WTC11 (cell line): ENCODE measurements at places on chromosomes 1 and 21.

GRCh38 chr1:164559342-164560051, 513 bp downstream of the PBX1 start:
- DNase-seq, result peak; percentile 58

DNA sequence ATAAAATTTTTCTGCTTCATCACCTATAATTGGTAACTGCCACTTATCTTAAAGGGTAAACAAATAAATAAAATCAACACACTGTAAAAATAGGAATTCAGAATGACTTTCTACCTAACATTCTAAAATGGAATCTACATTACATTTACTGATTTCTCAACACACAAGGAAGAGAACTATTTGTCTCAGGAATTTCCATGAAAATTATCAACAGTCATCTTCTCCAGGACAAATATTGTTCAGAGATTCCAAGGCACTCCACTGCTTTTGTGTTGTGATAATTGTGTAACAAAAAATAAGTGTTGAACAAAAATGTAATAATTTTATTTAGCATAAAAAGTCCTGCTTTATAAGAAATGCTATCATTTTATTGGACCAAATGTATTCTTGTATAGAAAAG, 7.3 kb downstream of the ODF2L start:
- no peak for DNase-seq

GRCh38 chr1:151692226-151692625, 24.4 kb downstream of the CELF3 start:
- no peak for DNase-seq

- no peak for DNase-seq
Measured at GRCh38 chr1:41950820-41951219, 32.1 kb upstream of the HIVEP3 start.

GRCh38 chr1:24541711-24542346, 14.1 kb upstream of the NCMAP start:
- DNase-seq, result peak; percentile 57

DNA sequence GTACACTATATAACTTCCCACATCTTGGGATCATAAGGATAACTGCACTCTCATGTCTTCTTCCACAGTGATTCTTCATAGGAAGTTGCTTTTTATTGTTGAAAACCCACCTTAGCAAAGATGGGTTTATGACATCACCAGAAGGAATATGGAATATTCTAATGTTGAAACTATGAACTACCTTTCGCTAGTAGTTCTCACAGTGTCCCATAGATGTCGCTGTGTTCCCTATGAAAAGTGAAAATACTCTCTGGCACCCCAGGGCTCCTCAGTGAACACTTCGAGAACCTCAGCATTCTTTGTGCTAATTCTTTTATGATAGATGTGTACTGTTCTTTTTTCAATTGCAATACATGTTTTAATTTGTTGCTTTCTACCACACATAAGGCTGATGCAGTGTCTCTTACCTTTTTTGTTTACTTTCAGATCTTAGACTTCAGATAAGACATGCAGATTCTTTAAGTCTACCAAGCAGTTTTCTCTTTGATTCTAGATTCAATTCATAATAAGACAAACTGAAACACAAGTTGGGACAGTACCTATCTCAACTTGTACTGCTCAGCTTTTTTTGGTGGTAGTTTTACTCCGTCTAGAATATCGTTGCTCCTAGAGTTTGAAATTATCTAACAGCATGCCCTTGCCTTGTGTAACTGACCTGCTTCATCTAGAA, 90.8 kb downstream of the GTF2B start:
- DNase-seq, result no peak

DNA sequence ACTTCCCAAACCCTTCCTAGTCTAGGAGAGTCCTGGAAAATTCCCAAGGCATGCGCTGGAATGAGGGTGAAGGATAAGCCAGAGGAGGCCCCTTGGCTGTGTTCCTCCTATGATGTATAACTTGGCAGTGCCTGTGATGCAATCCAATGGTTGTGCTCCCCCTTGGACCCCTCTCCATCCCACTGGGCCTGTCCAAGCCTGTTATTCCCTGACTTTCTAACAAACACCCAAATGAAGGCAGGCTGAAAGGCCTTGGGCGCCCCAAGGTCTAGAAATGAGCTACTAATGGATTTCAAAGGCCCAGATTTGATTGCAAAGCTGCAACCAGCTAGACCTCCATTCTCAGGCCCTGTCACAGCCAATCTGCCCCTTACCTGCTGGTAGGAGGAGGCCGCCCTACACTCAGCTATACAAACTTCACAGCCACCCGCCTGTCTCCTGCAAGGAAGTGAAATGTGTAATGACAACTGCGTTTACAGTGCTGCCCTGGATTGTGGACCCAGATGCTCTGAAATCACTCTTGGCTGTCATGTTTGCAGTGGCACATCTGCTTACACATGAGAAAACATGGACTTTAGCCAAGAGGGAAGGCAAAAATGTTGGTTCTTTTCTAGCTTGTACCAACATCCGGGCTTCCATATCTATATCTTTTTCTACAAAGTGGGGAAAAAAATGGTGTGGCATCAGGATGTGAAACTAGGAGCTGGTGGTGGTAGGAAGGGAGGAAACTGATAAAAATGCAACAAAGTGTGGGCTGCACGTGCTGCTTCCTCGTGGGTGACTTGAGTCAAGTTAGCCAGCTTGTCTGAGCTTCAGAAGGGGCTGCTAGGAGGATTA, 130.4 kb downstream of the TRABD2B start:
- DNase-seq, result no peak

GRCh38 chr21:15653710-15654109, 76.1 kb upstream of the USP25 start:
- DNase-seq, result no peak

GRCh38 chr1:152225678-152226077, 1.7 kb upstream of the HRNR start:
- DNase-seq, result no peak

DNA sequence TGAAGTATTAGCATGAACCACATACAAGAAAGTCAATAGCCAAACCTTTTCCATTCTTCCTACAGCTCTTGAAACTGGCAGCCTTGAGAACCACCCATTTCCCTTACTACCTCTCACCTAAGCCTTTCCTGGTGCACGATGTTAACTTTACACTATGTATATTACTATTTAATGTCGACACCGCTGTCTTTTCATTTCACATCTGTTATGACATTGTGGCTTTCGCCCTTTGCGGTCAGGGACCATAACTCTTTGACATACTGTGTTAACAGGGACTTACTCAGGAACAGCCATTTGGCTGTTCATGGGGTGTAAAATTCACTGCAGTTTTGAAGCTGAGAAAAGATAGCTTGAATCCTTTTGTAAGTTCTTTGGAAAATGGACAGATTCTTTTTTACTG, 21.1 kb upstream of the GPR88 start:
- DNase-seq, result no peak

GRCh38 chr1:220884109-220884980, 5.1 kb downstream of the HLX start:
- peak; percentile 71 for DNase-seq

- no peak for DNase-seq
Measured at GRCh38 chr21:45130324-45130774, 56.0 kb downstream of the ADARB1 start.
